ENCODE measurements at places on chromosomes 1 and 21.

GRCh38 chr1:52632732-52633290 is at the start of gene SHISAL2A:
Gene SHISAL2A (plus strand): TSS chr1:52633168. CDS start chr1:52633494, 326 bp downstream.
- no peak for DNase-seq

DNA sequence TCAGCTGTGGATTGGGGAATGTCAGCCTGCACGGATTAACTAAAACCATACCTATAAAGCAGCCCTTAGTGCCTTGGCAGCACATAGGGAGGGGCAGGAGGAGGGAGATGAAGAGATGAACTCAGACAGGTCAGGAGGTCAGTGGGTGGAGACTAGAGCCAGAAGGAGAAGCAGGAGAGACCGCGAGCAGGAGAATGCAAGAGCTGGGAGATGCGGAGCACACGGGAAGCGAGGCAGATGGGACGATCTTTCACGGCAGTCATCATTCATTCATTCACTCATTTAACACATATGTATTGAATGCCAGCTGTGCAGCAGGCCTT is 41.9 kb downstream of the NEK2 start:
- DNase-seq, result no peak

DNA sequence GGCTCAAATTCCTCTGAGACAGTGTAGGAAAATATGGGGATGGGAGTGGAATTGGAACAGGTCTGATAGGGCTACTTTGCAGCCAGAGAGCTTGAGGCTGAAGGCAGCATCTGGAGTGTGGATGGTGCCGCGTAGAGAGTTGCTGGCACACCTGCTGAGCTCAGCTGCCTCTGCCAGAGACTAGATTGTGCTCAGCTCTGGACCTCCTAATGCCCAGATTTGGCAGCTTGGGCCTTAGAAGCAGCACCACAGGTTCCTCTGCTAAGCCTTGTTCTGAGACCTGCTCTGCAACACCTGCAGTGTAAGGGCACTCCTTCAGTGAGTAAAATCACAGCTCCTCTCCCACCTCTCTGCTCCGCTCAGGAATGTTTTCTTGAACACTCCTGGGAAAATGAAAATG is 23.3 kb downstream of the ACOT11 start:
- no peak for DNase-seq

DNA sequence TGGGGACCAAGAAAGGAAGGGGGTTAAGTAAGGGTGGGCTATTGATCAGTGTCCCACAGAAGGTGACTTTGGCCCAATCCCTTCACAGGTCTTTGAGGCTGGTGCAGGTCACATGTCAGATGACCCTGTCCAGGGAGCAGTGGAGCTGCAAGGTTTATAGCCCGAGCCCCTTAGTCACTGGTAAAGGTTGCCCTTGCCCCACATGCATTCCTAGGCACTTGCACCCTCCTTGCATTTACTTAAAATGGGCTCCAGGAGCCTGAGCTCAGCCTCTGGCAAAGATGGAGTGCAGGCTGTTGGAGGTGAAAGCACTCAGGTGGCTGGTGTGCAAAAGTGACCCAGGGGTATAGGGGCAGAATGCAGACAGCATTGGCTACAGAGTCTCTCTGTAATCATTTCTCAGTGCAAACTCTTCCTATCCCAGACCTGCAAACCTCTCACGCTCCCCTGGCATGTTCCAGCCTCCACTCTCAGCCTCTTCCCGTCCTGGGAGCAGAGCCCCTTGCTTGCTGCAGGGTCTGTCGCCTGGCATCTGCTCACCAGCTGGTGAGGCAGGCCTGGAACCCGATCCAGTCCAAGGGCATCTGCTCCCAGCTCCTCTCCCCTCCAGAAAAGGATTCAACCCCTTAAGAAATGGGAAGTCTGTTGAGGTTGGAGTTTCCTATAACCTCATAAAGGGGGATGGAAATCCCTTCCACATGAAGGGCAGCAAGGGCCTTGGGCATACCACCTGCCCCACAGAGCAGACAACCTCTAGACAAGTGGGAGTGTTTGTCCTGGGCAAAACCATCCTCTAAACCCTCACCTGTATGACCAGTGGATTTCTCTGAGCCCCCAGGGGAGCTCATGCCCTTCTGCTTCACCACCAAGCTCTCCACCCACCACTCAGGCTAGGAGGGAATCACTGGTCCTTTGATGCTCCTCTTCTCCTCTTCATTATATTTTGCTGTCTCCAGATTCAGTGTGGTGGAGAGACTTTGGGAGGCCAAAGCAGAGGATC is 23.1 kb upstream of the PTPRF start:
- DNase-seq, result no peak

DNA sequence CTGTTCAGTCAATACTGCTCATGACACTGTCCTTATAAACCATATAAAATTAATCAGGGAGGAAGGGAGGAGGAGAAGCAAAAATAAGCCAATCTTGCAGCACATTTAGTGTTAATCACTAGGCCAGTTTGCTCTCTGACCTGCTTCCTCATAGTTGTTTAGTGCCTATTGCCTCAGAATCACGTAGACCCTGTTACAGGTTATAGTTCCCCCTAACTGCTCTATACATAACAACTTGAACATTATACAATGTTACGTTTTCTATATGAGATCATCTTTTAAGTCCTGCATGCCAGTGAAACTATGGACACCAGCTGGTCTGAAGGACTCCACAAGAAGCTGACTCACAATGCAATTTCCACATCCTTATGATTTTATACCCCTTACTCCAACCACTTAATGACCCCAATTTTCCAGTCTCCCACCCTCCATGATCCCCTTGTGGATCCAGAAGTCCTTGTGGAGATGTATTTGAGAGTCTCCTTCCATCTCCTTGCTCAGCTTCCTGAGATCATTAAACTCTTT is 34.9 kb upstream of the TACSTD2 start:
- DNase-seq, result no peak

DNA sequence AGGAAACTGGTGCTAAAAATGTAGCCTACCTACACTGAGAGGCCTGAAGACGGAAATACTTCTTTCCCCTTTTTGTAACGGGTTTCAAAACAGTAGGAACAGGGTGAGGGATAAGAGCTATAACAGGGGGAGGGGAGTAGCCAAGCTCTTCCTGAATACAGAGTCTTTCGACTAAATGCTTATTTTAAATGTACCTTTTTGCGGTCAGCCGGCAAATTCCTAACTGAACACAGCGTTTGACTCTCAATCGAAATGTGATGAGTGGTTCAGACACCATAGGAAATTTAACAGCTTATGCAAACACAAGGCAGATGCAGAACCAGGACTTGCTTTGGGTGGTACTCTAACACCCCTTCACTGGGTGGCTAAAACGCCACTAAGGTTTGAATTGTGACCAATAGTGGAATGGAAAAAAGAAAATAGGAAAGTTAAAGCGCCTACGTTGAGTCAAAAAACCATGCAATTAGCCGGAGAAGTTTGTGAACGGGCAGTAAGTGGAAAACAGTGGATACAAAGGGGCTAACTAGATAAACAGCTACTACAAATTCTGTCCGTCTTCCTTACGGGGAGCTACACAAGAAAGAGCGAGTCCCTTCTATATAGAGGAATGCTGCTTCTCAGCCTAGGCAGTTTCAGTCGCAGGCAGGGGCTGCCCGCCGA is 1.7 kb downstream of the EGLN1 start:
- DNase-seq, result peak; percentile 19

DNA sequence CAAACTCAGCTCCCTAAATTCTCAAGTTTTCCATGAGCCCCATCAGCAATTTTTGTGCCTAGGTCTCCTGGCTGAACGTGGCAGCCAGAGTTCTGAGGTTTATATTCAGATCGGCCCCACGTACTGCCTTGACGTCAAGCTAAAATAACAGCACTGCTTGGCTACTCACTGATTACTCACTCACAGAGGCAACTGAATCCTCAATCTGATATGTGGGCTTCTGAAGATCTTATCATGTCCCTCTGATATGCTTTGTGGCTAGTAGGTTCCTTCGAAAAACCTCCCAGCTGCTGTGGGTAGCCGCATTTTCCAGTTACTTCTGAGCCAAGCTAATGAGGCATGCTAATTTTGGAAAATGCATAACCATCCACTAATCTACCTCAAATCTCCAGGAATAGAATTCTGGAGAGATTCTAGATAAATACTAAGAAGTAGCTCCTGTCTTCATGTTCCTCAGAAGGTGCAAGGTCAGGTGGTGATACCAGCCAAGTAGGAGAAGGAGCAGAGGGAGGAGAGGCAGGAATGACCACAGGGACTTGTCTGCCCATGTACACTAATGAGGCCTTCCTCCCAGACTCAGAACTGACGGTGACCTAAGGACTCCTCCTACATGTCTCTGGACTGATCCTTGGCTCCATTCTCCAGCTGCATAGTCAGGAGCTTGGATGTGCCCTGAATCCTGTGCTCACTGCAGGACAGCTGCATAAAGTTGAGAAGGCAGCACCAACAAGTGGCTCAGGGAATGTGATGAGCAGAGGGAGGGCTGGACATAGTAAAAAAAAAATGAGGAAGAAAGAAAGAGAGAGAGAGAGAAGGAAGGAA is 263.7 kb downstream of the TNR start:
- DNase-seq, result no peak

GRCh38 chr1:1539310-1540089 is 924 bp downstream of the TMEM240 start:
- no peak for DNase-seq

GRCh38 chr1:118143831-118144230 is 41.2 kb downstream of the SPAG17 start:
- no peak for DNase-seq

GRCh38 chr1:21294266-21294989 is 4.2 kb upstream of the ECE1 start:
- no peak for DNase-seq

DNA sequence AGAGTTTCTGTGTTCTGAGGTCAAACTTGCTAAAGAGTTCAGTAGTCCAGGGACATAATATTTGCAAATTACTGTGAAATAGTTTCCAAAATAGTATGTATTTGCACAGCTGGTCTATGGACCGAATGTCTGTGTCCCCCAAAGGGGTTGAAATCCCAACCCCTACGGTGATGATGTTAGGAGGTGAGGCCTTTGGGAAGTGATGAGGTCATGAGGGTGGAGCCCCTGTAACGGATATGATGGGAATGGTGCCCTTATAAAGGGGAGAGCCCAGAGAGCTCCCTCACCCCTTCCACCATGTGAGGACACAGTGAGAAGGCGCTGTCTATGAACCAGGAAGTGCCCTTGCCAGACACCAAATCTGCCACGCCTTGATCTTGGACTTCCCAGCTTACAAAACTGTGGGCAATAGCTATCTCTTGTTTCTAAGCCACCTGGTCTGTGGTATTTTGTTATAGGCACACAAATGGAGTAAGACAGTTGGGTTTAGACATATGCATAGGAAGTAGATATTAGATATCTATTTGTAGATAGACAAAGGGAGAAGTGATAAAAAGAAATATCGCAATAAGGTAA is 21.7 kb downstream of the RNF187 start:
- no peak for DNase-seq

DNA sequence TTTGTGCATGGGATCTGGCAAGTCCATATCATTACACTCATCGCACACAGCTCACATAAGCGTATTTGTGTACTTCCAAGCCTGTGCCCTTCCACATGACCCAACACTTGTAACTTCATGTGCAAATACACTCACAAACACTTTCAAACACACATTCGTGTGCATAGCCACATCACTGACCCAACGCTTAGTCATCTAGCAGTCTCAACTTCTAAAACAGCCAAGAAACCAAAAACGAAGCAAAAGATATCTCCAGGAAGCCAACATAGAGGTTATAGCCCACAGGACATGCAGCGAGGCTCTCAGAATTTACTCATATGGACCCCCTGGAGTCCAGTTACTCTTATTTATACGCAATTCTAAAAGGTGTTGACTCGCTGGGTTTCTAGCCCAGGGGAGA is 10.9 kb upstream of the GOLT1A start:
- DNase-seq, result no peak

DNA sequence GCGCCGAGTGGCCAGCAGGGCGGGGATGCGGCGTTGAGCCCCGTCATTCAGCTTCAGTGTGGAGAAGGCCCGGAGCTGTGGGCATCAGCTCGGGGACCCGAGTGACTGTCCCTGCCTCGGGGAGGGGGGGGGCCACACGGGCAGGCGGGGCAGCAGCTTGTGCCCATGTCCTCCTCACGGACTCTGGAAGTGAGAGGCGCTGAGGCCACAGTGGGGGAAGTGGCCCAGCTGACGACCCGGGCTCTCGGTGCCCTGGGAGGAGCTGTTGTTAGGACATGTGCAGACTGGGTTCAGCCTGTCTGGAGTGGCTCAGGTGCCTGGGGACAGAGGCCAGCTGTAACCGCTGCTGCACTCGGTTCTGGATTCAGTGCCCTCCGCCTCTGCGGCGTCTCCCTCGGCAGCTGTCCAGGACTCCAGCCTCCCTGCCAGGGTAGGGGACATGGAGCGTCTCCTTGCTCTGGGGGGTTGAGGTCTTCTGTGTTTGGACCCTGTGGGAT is 71.1 kb downstream of the SKI start:
- DNase-seq, result no peak

- no peak for DNase-seq
Measured at GRCh38 chr21:45016031-45016405, 58.4 kb upstream of the ADARB1 start.

- DNase-seq, result no peak
Measured at GRCh38 chr1:212290608-212291007, 5.4 kb downstream of the PPP2R5A start.

- DNase-seq, result no peak
Measured at GRCh38 chr21:45986316-45987051, 4.9 kb downstream of the COL6A1 start.

DNA sequence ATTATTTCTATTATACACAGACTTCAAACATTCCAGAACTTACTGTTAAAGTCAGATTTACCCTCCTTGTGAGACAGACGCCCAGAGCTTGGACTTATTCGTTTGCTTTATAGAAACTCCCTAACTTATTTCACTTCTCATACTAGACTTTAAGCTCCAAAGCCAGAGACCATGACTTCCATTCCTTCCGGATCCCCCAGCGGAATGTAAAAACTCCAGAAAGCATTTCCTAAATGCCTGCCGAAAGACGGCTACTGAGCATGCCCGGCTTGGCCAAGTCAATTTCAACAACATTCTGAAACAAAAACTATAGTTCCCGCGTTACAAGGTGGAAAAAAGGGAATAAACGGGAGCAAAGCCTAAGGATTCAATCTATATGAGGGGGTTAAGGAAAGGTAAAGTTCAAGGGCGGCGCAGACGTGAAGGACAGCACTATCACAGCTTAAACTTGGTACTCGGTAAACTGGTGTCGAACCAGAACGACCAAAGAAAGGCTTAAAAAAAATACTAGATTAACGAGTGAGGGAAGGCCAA is 1.1 kb downstream of the USP48 start:
- DNase-seq, result no peak

DNA sequence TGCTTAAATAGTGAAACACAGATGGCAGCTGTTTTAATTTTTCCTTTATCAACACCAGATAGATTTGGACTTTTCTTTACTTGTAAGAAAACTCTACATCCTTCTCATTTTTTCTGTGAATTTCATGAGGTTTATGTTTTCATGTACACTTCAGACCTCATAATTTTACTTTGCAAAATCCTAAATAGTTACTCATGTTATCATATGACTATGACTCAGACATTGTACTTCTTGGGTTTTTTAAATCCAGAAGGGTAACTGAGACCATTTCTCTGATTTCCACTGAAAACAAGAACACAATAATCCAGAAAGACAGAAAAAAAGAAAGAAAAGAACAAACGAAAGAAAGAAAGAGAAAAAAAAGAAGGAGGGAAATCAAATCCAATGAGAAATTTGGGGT is 1021.6 kb downstream of the NCAM2 start:
- DNase-seq, result no peak

Data from NCI-H748 treated with DMSO at 0.1 percent for 48 hours (cell line).